HFF-Myc (cell line): ENCODE measurements at places on chromosomes 3 and 15.

DNA sequence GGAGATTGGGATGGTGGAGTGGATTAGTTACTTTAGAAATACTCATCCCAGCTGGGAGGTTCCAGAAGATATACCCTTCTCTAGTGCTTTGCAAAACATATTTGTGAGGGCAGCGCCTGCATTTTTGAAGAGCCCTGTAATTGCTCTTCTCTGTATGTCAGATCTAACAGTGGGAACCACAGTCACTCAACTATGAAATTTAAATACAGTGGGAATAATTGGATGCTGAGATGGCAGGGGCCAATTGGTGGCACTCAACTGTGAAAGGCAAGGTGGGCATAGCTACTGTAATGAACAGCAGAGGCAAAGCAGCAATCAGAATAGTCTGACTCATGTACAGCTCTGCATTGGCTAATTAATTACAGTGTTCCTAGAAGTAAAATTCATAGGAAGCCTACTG lies 22.2 kb upstream of the TBC1D23 start:
- no peak for DNase-seq

GRCh38 chr15:55827204-55827603 lies 84.3 kb upstream of the PRTG start:
- DNase-seq, result no peak

- DNase-seq, result no peak
These were observed 61.1 kb upstream of the PPIB start for GRCh38 chr15:64223882-64224281.

DNA sequence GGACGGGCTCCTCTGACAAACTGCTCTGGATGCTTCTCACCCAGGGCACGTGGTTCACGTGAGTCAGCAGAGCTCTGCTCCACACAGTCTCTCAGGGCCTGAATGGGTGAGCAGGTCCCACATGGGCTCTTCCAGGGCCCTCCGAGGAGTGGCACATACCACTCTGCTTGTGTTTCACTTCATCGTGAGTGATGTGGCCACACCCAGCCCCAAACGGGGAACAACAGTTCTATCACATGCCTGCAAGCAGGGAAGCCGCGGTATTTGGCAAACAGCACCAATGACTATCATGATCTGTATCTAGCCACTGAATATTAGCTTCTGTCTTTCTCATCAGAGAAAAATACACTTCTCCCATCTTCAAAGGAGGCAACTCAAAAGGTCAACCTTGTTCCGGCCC lies 352.8 kb downstream of the GABRG3 start:
- DNase-seq, result no peak

- no peak for DNase-seq
These were observed 203.6 kb upstream of the MDFIC2 start for GRCh38 chr3:70516076-70516475.

GRCh38 chr3:194382892-194383223 lies 13.3 kb upstream of the LRRC15 start:
- DNase-seq, result no peak

DNA sequence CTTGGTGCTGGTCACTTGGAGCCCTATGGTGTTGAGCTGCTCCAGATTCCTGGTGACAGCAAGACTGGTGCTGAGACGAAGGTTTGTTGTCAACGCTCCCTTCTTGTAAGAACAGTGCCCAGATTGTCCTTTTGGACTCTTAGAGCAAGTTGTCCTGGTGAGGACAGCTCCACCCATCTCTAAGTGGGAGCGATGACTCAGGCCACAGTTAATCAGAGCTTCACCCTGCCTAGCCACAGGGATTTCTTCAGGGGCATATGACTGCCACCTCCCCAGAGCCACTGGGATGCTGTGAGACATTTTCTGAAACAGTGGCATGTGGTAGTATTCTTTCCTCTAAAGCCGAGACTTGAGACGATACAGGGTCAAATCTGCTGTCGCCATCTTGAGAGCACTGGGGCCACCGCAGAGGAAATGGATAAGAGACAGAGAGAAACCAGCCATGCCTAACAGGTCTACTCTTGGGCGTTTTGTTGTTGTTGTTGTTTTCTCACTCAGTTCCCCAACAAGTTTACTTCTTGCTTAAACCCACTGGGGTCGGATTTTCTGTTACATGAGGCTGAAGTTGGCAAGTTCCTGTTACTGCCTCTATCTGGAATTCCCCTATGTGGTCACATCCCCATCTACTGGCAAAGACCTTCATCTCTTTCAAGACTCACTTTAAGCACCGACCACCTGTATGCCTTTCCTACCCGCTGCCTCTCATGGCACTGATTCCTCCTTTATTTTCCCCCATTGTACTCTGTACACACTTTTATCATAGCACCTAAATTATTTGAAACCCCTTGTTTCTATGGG lies 16.0 kb upstream of the PCOLCE2 start:
- no peak for DNase-seq

- no peak for DNase-seq
These were observed 8.2 kb downstream of the NDUFB4 start for GRCh38 chr3:120604382-120604781.

DNA sequence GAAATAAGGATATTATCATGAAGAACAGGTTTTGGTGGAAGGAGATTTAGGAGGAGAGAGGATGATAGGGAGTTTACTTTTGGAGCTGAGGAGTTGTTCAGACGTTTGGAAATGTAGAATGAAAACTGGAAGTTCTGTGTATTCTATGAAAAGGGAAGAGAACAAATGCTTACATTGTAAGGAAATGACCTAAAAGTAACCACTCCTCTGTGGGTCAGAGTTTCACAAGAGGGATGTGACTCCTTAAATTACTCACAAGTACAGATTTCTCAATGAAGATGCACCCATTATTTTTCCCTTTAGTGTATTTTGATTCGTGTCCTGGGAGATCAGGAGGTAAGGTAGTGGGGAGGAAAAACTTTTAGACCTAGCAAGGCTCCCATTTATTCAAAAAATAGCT lies 4.0 kb downstream of the RNF13 start:
- no peak for DNase-seq
